NCI-H2107 (cell line): ENCODE measurements at places on chromosomes 13 and 19.

DNA sequence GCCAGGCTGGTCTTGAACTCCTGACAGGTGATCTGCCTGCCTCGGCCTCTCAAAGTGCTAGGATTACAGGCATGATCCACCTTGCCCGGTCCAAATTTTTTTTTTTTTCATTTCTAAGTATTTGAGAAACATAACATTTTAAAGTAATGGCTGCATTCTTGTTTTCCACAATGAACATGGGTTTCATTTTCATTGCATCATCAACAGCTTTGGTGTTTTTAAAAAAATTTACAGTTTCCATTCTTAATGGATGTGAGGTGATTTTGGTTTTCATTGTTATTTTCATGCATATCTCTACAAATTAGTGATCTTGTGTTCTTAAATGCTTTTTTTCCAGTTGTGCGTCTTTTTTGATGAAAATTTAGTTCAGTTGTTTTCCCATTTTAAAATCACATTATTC lies 27.5 kb downstream of the ZNF429 start:
- no peak for DNase-seq

- DNase-seq, result no peak
Observed at GRCh38 chr13:63403733-63404132, 1988.1 kb upstream of the PCDH20 start.

DNA sequence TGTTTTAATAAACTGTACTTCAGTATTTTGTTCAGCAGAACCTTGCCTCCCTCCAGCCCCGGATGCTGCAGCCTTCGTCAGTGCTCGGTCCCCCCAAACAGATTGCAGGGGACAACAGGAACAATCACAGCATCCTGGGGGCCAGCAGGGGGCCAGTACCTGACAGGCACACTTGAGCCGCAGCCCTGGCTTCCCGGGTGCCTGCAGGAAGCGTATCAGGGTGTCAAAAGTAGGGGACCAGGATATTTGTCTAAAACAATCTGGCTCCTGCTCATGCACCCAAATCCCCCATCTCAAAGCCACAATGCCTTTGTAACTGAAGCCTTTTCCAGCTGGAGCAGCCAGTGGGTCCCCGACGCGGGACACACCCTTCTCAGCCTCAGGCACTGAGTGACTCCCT lies 167.5 kb upstream of the TSHZ3 start:
- no peak for DNase-seq

GRCh38 chr13:45219123-45219891 lies 18.5 kb upstream of the KCTD4 start:
- no peak for DNase-seq

DNA sequence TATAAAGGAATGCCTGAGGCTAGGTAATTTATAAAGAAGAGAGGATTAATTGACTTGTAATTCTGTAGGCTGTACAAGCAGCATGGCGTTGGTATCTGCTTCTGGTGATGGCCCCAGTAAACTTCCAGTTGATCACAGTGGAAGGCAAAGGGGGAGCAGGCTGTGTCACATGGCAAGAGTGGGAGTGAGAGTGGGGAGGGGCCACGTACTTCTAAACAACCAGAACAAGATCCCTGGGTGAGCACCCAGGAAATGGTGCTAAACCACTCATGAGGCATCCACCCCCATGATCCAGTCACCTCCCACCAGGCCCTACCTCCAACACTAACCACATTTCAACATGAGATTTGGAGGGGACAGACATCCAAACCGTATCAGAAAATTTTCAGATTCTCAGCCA lies 3.0 kb upstream of the RNF113B start:
- no peak for DNase-seq

DNA sequence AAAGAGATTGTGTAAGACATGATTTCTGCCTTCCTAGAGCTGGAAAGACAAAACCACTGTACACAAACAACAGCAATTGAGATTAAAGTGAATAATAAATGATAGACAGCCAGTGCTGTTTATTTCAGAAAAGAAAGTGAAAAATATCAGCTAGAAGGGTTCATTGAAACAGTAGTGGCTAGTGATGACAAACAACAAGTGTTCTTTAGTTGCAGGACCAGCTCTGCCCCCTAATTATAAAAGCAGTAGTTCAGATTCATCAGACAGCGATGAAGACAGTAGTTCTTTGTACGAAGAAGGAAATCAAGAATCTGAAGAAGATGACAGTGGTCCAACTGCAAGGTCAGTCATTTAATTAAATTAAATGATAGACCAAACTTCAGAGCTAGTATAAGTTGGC lies 14.8 kb downstream of the GPALPP1 start:
- no peak for DNase-seq

DNA sequence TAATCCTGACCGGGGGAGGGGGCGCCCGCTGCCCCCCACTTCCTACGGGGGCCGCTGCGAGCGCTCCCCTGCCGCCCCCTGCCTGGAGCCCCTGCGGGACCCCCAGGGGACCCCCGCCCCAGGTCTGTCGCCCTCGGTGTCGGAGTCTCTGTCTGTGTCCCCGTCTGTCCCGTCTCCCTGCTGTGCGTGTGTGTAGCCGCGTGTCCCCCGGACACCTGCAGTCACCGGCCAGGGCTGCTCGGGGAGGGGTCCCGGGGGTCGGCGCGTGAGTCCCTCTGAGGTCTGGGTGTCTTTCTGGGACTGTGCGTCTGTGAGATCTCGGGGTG lies 7.7 kb upstream of the NFIC start:
- no peak for DNase-seq

DNA sequence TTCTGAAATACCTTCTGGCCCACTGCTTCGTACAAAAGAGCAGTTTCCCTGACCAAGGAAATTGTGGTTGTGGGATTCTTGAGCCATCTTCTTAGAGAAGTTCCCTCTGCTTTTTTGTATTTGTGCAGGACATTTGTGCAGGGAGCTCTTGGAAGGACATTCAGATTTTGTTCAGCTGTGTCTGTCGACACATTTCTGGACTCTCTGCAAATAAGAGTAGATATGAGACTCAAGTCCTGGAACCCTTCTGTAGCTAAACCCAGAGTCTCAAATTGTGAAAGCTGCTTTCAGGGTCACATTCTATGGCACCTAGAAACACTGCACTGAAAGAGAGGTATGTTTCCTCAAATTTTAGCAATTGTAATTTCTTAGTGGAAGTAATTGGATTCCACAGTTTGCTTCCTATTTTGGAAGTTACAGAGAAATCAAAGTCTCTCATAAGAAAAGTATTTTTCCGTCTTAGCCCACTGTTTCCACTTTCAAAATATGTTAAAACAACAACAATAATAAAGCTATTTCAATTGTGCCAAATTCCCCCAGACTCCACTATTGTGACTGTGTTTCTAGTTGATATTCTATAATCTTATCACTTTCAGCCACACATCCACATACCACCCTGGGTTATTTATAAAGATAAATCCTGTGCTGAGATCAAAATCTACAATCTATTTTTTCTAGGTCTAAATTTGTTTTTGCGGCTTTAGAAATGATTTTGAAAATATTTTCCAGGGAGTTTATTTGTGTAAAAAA lies 224.0 kb downstream of the COG6 start:
- DNase-seq, result no peak

GRCh38 chr19:15863272-15863671 lies 34.6 kb downstream of the CYP4F2 start:
- DNase-seq, result no peak

DNA sequence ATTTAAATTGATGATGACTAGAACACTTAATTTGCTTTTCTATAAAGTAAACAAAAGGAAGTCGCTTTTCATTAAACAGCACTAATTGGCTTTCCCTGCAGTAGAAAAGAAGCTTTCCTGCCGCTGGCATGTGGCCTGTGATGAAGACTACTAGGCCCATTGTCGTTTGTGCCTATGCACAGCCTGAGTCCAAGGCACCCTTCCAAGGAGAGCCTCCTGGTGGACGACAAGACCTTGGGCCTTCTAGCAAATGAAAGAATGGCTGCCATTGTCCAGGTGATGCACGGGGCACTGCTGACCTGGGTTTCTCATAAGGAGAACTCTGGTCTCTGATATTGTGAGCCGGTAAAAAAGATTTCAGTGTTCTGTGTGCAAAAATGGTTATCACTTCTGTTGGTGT lies 233.0 kb downstream of the COL4A1 start:
- DNase-seq, result no peak

GRCh38 chr13:77009011-77009410 lies 17.1 kb downstream of the CLN5 start:
- no peak for DNase-seq

DNA sequence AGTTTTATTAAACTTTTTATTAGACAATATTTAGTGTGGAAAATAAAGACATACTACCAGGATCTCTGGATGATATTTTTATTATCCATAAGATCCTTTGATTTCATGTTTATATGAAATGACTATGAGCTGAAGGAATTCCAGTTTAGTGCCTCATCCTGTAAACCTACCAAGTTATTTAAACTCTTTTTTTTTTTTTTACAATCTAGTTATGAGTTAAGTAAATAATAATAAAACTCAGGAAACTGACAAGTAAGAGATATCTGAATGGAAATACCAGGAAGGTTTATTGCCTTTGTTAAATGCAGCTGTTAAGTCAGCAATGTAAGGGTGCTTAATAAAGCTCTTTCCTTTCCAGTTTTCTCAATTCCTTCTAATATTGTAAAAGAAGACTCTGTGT lies 53.9 kb downstream of the RXFP2 start:
- no peak for DNase-seq

DNA sequence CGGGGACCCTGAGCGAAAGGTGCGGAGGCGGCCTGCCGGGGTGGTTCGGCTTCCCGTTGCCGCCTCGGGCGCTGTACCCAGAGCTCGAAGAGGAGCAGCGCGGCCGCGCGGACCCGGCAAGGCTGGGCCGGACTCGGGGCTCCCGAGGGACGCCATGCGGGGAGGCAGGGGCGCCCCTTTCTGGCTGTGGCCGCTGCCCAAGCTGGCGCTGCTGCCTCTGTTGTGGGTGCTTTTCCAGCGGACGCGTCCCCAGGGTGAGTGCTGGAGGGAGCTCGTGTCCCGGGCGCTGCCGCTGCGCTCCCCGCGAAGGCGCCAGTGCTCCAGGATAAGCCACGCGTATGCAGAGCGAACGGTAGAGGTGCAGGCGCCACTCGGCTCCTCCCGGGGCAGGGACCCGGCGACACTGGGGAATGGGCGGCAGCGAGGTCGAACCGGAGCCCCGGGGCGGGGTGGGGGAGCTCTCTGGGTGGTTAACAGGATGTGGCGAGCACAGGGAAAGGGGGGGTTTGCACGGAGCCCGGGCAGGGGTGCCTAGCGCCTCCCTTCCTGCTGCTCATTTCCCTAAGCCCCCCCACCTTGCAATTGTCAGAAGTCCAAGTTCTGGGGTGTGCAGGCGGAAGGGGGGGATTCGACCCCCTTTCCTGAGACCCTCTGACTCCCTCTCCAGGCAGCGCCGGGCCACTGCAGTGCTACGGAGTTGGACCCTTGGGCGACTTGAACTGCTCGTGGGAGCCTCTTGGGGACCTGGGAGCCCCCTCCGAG lies at the start of gene IL27RA:
IL27RA (plus strand) TSS at position 44 of the 762 bp plus-strand sequence; CDS start at position 155, 111 bp downstream.
- no peak for DNase-seq

GRCh38 chr13:105925496-105925895 lies 610.0 kb downstream of the EFNB2 start:
- DNase-seq, result no peak

GRCh38 chr13:49368688-49369087 lies 75.2 kb downstream of the CAB39L start:
- no peak for DNase-seq

- no peak for DNase-seq
Observed at GRCh38 chr19:40273469-40274360, 11.4 kb downstream of the AKT2 start.

DNA sequence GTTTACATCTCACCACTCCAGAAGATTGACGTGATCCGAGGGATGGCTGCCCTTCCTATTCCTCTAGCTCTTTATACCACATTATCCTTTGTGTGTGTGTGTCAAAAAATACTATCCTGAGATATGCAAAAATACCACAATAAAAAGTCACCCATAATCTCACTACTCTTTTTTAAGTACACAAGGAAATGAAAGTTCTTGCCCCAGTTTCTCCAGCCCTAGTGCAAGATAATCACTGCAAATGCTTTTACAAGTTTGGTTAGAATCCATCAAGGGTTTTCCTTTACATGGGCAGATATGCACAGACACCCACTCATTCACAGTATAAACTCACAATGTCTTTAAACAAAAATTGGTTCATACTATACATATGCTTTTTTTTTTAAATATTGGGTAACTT lies 89.3 kb downstream of the DIAPH3 start:
- no peak for DNase-seq

GRCh38 chr13:77305266-77305665 lies 21.6 kb downstream of the MYCBP2 start:
- no peak for DNase-seq

GRCh38 chr19:2232286-2233151 lies 3.6 kb downstream of the PLEKHJ1 start:
- DNase-seq, result no peak

DNA sequence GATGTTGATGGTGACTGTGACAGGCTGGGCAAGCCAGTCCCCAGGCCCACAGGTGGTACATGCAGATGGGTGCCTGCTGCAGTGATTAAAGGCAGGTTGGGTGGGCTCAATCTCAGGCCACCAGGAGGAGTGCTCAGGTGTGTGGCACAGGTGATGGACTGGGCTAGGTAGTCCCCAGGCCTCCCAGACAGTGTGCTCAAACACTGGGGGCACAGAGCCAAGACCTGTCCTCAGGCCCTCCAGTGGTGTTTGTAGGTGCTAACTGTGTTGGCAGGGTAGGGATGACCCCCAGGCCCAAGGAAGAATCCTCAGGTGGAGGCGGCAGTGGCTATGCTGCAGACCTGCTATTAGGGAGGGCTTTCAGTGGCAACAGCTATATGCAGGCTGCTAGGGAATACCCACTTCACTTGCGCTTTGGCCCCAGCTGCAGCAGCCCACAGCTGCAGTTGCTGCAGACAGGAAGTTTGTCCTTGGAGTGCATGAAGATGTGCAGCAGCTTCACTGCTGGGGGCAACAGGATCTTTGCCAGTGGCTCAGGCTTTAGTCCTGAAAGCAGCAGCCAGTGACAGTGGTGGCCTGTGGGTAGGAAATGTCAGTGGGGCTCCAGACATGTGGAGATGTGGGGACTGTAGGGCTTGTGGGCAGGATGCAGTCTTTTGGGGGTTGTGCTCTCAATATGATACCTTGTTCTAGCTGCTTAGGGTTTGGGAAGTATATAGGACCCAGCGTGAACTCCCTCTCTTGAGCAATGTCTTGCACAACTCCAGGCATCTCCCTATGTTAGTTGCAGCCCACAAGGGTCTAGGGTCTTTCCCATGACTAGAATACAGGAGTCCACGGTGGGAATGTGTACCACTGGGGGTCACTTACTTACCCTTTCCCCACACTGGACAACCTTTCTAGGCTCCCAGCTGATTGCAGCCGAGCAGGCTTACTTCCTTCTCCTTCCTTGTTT lies 54.1 kb upstream of the MLNR start:
- no peak for DNase-seq

- no peak for DNase-seq
Observed at GRCh38 chr13:36358175-36358718, 12.1 kb upstream of the SPART start.
